ENCODE measurements at places on chromosomes 16 and 17.

DNA sequence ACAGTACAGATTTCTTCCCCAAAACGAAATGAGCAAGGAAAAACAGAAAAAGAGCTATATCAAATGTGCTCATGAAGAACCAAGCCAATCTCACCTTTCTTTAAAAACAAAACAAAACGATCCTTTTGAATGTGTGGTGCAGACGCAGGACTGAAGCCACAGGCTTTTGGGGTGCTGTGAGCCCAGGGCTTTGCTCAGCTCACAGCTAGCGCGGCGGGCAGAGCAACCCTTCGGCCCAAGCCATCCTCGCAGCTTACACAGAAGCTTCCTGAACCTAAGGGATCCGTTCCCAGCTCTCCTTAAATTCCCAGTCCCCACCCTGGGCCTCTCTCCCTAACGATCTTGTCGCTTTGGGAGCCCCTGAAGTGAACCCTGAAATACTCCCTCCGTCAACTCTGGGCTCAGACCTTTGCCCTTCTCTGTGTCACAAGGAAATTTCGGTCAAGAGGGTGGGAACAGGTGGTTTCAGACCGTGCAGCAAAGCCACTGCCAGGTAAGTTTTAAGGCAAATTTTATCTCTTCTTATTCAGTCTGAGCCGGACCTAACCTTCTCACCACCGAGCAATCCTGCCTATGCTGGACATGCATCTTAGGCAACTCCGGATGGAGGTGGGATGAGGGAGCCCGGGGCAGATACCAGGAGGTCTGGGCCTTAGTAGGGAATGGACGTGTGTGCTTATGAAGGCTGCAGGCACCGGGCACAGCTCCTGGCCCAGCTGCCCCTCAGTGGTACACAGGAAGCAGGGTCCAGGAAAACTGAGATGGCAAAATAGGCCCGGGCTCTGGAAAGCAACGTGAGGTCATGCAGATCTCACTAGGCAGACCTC, 52.0 kb downstream of the COTL1 start:
- DNase-seq = no peak

GRCh38 chr17:44782326-44782850, 23.6 kb downstream of the ADAM11 start:
- no peak for DNase-seq

- DNase-seq = no peak
These were observed 16.6 kb downstream of the COPS3 start for GRCh38 chr17:17264430-17264829.

GRCh38 chr17:7632492-7632894, 2.6 kb downstream of the SHBG start:
- DNase-seq = no peak

DNA sequence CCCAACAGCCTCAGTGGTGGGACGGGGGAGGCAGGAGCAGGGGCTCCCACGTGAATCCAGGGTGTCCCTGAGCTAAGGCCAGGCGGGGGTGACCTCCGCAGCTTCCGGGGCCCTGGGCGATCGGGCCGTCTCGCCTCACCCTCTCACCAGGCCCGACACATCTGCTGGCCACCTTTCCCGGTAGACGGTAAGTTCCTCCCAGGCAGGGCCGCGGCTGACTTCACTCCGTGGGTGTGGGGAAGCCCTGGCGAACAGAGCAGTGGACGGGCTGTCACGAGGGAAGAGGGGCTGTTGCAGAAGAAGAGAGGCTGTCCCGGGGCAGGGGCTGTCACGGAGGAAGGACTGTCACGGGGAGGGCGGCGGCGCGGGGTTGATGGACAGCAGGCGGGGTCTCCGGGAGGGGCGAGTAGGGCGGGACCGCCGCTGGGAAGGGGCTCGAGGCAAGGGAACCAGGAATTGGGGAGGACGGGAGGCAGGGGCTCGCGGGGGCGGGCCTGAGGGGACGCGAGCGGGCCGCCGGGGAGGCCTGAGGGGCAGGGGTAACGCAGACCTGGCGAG, 498 bp downstream of the PKMYT1 start:
- no peak for DNase-seq

DNA sequence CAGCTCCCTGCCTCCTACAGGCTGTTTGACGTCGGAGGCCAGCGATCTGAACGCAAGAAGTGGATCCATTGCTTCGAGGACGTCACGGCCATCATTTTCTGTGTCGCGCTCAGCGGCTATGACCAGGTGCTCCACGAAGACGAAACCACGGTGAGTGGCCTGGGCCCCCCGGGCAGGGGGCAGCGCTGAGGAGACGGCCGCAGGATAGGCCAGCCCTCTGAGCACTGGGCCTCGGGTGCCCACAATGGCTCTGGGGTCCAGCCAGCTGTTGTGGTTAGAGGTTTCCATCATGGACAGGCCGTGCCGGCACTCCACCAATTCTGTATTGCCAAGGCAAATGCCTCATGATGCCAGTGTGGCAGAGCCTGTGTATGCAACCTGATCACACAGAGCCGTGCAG, 88.6 kb downstream of the AMFR start:
- no peak for DNase-seq
